ENCODE measurements at places on chromosomes 12 and 14.
A peak's percentile ranks its signal among the peaks of the same experiment; 100 is the strongest.

GRCh38 chr12:75528692-75529091 is 17.3 kb upstream of the KRR1 start:
- DNase-seq, result no peak

GRCh38 chr14:99232714-99233214 is 39.2 kb downstream of the BCL11B start:
- no peak for DNase-seq

GRCh38 chr12:113816866-113817265 is 149.3 kb downstream of the RBM19 start:
- DNase-seq, result no peak

DNA sequence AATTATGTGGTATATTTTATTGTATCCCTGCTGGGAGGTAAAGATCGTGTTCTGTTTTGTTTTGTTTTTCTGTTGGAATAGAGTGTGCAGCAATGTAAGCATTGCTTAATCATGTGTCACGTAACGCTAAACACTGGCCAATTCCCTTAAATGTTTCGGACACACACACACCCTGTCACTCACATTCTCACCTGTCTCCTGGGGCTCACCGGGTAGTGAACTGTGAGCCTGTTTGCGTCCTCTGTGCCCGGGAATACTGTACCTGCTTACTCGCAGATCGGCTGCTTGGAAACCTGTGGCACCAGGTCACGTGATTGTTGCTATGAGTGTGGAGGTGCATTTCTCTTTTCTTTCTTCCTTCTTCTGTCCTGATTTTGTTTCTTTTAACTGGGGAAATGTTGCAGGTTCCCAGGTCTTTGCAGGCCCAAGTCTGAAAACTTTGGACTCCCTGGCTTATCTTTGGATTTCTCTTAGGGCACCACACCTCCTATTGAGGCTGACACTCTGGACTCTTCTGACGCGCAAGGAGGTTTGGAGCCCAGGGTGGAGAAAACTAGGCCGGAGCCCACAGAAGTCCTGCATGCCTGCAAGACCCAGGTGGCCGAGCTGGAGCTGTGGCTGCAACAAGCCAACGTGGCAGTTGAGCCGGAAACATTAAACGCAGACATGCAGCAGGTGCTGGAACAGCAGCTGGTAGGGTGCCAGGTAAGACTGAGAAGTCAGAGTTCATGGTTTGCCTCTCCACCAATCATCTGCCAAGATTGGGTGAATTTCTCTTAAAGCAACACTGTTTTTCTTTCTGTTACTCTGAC is 181.1 kb downstream of the ESR2 start:
- peak; percentile 52 for DNase-seq

- DNase-seq, result no peak
Measured at GRCh38 chr12:132588319-132588718, 22.1 kb downstream of the LRCOL1 start.

GRCh38 chr14:31561155-31561846 is at the start of gene NUBPL:
TSS of gene NUBPL (plus strand) at chr14:31561404. CDS start at chr14:31561440, 36 bp downstream.
- peak; percentile 87 for DNase-seq

- no peak for DNase-seq
Measured at GRCh38 chr14:97219431-97220017, 422.3 kb downstream of the VRK1 start.

- DNase-seq, result no peak
Measured at GRCh38 chr12:98612696-98613334, 19.3 kb downstream of the SLC25A3 start.

DNA sequence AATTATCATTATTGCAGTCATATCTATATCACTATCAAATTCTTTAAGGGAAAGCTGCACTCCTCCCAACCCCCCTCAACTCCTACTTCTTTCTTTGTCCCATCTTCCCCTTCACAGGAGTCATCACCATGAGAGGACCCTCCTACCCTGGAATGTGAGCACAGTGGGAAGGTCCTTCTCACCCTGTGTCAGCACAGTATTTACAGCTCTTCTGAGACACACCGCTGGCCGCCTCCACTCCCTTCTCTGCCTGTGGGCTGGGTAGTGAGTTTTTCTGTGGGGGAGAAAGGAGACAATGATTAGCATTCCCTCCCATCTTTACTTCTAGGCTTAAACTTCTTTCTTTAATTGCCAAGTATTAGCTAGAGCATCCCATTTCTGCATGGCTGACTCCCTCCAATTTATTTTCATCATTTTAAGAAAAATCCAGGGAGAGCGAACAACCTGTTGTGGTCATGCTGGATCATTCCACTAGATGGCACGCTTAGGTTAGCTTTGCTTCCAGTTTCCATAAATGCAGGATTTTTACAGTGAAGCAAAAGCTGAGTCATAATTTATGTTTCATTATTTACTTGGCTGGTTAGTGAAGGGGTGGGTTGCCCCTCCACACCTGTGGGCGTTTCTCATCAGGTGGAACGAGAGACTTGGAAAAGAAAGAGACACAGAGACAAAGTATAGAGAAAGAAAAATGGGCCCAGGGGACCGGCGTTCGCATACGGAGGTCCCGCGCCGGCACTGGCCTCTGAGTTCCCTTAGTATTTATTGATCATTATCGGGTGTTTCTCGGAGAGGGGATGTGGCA is 188.5 kb downstream of the ALX1 start:
- peak; percentile 71 for DNase-seq

DNA sequence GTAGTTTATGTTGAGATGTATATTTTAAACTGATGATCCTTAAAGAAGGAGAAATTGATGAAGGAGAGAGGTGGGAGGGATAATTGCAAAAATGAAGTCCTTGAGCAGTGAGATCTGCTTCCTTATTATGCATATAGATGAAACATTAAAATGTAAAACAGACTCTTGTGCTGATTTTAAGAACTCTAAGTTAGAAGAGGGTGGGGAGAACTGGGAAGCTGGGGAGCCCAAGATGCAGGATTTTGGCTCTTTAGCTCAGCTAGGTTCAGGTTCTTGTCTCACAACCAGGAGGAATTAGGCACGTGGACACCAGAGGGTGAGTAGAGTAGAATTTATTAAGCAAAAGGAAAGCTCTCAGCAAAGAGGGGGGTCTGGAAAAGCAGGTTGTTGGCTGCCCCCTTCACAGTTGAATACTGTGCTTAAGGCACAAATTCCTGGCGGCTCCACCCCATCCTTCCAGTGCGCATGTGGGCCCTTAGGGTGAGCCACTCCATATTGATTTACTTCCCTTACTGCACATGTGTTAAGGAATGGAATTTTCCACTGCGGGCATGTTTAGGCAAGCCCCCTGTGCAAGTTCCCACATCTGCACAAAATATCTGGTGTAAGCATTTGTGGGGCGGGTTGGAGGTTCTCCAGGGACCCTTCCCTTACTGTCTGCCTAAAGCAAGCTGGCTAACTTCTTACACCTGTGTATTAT is 141.9 kb downstream of the BICD1 start:
- DNase-seq, result no peak

DNA sequence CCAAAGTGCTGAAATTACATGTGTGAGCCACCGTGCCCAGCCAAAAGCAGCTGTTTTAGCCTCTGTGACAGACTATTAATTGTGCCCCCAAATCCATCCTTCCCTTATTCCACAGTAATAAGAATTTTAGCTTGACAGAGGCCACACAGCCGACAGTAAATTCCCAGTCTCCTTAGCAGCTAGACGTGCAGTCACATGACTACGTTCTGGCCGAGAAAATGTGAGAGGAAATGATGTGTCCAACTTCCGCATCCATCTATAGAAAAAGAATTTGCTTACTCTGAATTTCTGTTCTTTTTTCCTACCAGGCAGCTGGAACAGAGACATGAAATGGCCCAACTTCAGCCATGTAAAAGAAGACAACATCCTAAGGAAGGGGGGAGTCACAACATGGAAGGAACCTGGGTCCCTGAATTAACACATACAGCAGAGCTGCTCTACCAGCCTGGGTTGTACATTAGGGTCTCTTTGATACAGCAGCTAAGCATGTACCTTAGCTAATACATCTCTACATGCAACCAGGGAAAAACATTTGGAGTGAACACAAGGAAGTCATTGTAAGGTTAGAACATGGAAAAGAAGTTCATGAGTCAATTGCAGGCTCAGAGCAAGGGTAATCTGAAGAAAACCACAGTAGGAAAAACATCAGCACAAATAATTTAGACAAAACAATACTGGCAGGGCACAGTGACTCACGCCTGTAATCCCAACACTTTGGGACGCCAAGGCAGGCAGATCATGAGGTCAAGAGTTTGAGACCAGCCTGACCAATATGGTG is 35.5 kb downstream of the CIT start:
- no peak for DNase-seq

GRCh38 chr12:122215771-122216170 is 10.1 kb downstream of the DIABLO start:
- no peak for DNase-seq

DNA sequence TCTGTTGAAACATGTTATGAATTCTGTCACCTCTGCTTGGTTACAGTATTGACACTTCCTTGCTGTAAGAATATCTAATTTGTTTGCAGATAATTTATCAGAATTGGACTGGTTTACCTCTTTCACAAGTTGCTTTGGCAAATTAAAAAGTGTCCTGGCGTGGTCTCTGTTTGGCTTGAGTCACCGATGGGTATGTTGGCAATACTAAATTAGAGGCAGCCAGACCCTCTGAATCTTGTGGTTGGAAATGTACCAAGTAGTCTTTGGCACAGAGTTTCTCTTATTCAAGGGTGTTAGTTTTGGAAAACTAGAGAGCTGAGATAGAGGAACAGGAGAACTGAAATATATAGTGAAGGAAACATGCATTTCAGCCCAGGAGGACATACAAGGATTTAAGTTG is 521.1 kb upstream of the MGAT4C start:
- no peak for DNase-seq

DNA sequence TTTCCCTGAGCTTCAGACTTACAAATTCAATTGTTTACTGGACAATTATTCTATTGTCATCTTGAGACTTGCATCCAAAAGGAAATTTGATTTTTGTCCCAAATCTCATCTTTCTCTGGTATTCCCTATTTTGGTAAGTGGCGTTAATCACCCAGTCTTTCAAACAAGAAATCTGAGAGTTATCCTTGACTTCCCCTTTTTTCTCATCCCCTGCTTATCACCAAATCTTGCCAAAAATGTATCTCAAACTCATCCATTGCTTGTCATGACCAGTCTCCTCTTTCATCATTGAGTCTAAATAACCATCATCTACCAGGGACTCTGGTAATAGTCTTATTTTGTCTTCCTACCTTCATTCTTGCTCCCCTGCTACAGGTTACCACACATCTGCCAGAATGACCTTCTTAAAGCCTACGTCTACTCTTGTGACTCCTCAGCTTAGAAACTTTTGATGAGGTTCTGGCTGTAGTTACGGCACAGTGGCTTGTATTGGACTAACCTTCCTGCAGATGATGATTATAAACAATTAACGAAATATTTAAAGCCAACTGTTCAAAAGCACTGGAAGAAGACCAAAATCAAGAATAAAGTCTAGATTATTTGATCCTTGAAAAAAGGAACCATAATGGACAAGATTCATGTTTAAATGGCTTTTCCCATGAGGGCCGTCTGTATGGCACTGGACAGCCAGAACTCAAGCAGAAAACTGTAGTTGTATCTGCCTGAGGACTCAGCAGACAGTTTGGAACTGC is 9.0 kb upstream of the ANO2 start:
- DNase-seq, result no peak

- DNase-seq, result no peak
Measured at GRCh38 chr12:25822281-25822680, 136.2 kb upstream of the RASSF8 start.

- no peak for DNase-seq
Measured at GRCh38 chr14:105014032-105014431, 6.9 kb downstream of the CDCA4 start.

DNA sequence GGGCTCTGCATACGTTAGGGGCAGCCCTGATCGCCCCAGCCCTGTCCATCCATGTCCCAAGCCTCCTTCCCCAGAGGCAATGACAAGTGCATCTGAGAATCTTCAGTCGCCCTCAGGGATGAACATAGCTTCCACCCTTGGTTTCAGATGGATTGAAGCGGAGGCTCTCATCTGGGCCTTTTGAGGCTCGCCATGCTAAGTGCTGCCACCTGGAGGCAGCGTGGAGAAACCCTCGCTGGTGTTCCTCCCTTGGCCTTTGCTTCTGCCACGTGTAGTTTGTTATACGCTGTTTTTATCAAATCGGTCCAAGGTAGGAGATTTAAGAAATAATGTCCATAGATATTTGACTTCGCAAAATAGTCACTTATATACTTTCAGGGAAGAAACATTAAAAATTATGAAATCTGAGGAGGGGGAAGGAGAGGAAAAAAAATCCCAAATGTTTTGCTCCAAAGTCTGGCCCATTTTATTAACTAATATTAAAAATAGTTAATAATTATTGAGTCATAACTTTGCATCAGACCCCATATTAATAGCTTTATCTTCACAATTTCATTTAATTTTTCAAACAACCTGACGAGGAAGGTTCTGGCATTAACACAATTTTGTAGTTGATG is 28.8 kb upstream of the LRRC10 start:
- peak; percentile 10 for DNase-seq

DNA sequence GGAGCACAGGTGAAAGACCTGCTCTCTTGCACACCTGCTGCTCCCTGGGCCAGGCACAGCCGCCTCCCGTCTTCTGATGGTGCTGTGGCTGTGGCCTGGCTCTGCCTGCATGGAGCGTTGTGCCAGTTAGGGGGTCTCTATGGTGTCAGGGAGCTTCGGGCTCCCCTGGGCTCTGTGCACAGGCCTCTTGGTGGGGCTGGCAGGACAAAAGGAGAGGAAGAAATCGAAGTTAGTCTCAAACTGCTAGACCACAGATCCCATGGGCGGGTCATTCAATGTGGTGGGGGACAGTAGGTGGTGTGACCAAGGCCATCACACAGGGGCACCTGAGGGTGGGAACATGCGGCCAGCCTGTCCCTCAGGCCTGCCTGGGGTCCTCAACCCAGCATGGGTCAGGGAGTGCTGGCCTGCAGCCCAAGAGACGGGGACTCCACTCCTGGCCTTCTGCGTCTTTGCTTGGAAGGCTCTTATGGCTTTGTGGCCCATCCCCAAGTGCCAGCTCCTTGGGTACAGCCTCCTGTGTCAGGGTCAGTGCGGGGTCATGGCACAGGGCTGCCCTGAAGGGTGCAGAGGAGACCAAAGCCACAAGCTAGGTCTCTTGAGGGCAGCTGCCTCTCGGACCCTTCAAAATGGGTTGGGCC is 84.1 kb downstream of the KIF26A start:
- DNase-seq, result no peak

Measured in NCI-H1436 (cell line).